ENCODE measurements at places on chromosomes 2 and 18.

GRCh38 chr2:196275646-196276352 is 104.4 kb upstream of the STK17B start:
- DNase-seq, result no peak

DNA sequence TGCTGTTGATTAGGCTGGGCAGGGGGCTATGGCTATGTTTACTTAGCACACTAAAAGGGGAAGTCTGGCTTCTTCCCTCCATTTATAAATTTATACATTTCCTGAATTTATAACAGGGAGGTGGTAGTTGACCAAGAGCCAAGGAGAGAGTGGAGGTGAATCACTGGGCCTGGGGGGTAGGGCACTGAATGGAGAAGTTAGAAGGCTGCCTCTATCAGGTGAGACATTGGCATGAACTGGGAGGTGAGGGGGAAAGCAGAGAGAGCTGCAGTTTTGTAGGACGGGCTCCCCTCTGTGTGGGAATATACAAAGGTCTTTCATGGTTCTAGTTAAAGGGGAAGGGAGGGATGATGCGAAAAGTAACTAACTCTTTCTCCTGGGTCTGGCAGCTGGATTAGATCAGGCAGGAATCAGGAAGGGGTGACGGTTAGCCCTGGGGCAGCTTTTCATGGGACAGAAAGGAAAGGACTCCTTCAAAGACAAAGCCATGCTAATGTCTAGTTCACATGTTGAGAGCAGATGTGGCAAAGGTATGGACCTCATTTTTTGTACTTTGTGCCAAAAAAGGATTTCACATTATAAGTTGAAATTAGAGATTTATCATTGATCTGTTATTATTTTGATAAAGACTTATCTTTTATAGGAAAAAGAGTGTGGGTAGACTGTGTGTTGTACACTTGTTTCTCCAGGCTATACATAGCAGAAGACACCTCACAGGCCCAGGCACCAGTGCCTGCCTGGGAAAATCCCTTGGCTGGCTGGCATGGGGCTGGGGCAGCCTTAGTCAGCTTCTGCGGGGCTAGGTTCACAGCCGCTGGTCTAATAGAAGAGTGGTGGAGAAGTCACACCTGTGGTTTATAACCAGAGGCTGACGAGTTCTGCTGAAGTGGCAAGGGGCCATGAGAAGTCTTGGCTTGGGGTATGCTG is 158.7 kb downstream of the CLIP4 start:
- no peak for DNase-seq

- DNase-seq, result no peak
Observed at GRCh38 chr2:68709421-68709911, 25.1 kb upstream of the ARHGAP25 start.

DNA sequence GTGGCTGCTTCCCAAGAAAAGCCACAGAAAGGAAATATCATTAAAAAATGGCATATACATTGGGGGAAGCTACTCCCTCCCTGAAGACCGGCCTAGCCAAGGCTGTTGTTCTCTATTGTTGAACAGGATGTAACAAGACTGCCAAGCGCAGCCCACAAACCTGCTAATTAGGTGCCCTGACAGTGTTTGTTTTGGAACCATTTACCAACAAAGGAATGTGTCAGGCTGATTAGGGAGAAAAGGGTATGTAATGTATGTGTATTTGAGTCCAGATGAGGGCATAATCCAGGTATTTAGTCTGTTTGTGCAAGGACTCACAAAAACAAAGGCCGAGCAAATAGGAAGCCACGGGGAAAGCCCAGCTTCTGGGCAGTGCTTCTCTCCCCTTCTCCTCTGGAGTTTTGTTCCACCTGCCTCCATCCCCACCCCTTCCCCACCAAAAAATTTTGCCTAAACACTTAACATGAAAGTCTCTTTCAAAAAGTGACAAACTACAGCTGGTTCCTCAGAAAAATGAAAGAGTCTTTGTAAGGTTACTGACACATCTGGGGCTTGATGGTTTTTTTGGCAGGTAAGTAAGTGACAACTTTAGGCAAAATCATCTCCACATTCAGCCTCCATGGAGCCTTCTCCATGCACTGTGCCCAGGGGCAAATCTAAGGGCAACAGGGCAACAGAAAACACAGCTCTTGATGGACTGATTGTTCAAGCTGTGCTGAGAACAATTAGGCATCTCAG is 78.3 kb upstream of the FZD5 start:
- no peak for DNase-seq

GRCh38 chr2:88828397-88829137 is 137.1 kb downstream of the RPIA start:
- DNase-seq, result no peak

GRCh38 chr2:230042195-230042594 is 26.5 kb downstream of the SLC16A14 start:
- no peak for DNase-seq

DNA sequence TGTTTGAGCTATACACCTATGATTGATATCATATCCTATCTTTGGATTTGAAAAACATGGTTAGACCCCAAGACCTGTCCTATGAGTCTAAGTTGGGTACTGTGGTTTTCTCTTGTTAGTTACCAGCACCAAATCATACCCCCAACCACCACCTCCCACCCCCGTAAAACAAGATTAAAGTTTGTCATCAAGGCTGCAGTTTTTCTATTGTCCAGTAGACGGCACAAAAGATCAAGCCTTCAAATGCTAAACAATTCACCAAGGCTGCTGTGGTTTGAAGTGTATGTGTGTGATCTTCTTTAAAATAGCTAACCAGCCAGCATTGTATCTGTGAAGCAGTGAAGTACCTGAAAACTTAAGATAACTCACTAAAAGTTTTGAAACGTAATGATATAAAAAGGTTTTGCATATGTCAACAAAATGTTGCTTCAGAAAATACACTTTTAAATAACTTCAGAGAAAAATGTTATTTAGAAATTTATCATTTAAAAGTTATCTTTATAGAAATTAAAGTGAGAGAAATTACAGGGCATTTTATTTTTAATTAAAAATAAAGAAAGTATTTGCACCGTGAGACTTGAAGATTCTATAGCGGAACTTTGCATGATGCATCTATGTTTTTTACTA is 5.8 kb upstream of the MEIS1 start:
- DNase-seq, result no peak

Data from stimulated activated CD4-positive, alpha-beta T cell treated with anti-CD3 and anti-CD28 coated beads, Interleukin-1b, Interleukin-23, amount 100 ng/mL, for 24 hours (primary cell).